ENCODE measurements at places on chromosomes 11 and 22.

DNA sequence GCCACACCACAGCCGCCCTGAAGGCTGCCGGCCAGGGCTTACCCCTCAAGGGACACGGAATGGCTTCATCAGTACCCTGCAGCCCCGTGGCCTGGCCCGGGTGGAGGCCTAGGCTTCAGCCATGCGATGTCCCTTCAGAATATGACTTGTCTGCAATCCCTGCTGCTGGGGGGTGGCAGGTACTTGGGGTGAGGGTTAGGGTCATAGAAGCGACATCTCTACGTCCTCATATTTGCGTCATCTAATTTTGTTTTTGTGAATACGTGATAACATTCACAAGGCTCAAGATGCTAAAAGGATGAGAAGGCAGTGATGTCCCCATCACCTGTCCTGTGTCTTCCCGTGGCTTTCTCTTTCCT, 6.4 kb downstream of the CCND1 start:
- DNase-seq, result no peak

- no peak for DNase-seq
Measured at GRCh38 chr11:42251984-42252383, 792.5 kb upstream of the LRRC4C start.

DNA sequence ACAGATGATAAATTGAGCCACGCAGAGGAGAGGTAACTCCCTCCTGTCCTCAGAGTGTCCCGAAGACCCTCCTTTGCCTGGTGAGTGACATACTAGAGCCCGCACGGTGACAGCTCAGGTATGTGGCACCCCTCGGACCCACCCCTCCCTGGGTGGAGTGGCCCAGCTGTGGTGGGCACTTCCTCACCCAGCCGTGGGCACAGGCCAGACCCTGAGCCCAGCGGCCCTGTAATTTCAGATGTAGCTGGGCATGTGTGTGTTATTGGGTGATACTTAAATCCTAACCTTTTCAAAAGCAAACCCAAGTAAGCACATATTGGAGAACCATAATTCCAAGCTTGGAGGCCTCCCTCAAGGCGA, 93.2 kb downstream of the WNT7B start:
- DNase-seq, result no peak

GRCh38 chr11:123235656-123236261, 40.7 kb upstream of the CLMP start:
- peak; percentile 53 for DNase-seq

DNA sequence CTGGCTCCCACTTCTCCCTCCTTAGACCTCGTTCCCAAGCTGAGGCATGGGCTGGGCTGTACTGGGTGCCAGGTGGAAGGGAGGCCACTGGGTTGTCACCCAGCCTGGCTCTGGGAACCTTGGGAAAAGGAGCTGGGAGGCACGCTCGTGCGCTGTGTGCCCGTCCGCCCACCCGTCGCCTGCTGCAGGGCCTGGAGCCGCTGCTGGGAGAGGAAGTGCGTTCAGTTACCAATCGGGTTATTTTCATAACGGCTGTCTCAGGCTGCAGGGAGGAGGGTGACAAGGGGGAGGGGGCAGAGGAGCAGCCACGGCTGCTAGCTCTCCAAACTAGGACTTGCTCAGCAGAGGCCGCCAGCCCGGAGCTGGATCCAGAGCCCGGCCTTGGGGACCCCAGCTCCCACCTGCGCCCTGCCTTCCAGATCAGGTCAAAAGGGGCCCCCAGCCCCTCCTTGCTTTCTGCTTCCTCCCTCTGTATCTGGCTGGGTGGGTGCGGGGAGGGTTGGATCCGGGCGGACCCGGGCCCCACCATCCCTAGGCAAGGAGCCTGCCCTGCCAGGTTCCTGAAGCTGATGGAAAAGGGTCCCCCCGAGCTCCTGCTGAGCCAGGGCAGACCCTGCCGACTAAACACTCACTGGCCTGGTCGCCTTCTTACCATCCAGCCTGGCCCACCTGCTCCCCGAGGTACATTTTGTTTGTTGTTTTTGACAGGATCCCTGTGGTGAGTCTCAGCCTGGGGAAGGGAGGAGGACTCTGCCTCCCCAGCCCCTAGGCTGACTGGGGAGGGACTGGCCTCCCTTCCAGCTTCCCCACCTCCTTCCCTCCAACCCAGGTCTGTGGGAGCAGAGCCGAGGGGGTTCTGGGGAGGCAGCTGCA, 14.3 kb downstream of the DGKZ start:
- no peak for DNase-seq

DNA sequence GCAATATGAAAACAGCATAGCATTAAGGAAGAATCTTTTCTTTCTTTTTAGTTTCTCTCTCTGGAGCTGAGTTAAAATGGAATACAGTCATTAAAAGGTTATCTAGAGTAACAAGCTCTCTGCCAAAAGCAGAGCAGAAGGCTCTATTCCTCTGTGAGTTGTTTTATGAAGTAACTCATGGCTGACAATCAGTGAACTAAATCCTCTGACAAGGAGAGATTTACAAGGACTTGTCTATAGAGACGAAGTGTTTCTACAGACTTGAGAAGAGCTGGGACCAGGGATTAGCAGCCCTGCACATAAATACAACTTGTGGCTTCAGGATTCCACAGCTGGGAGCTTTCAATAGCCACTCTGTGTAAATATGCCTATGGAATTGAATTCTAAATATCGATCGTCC, 192.5 kb upstream of the RAG2 start:
- DNase-seq, result no peak

GRCh38 chr22:37184816-37185541, 3.1 kb downstream of the C1QTNF6 start:
- DNase-seq, result no peak

GRCh38 chr11:35620795-35621194, 2.5 kb downstream of the FJX1 start:
- no peak for DNase-seq

DNA sequence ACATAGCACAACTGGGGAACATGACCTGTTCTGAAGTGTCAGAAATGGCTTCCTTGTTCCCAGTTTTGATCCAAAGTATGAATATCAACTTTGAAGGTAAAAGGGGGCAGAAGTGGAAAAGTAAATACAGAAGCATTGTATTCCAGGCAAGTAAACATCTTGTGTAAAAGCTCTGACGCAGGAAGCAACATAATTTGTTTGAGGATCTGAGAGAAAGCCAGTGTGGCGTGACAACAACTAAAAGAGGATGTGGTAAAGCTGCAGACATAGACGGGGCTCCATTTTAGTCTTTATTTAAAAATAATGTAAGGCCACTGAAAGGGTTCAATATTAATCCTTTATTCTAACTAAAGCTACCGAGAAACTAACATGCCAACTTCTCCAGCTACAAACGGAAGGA, 310.2 kb downstream of the DLG2 start:
- DNase-seq, result no peak

DNA sequence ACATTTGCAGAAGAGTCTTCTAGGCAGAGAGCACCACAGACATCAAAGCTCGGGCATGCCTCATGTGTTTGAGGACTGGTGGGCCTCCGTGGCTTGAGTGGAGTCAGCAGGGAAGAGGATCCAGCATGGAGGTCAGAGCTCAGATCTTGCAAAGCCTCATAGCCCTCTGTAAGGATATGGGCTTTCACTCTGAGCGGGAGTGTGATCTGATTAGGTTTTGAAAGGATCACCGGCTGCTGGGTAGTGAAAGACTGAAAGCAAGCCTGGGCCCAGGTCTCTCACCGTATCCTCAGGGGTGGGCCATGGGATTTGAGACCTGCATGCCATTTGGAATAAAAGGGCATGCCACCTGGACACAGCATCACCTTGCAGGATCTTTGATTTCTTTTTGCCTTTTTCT, 112.7 kb downstream of the TEAD1 start:
- no peak for DNase-seq

DNA sequence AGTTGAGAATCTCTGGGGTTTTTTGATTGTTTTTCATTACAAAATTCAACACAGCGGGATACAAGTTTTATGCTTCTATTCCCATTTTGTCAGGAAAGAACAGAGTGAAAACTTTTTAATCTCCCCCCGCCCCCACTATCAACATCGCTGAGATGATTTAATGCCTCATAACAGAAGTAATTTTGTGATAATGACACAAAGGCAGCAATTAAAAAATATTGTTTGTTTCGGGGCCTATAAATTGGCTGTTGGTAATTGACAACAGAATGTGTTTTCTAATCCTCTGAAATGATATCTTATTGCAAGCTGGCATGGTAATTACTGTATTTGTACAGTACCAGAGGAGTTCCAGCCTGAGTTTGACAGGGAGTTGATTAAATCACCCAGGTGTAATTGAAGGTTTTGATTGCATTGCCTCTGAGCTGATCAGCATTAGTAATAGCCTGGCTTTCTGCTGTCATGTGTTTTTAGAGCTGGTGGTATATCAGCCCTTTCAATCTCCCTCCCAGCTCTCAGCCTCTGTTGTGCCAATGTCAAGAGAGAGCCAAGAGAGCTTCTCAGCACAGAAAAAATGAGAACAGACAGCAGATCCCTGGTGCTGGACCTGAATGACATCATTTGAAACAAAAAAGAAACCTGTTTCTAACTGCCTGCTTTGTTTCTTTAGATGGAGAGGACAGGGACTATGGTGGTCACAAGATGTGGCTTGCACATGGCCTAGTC, 265.1 kb downstream of the FAM76B start:
- DNase-seq, result no peak

GRCh38 chr11:86515297-86516094, 140.8 kb downstream of the CCDC81 start:
- peak; percentile 80 for DNase-seq

DNA sequence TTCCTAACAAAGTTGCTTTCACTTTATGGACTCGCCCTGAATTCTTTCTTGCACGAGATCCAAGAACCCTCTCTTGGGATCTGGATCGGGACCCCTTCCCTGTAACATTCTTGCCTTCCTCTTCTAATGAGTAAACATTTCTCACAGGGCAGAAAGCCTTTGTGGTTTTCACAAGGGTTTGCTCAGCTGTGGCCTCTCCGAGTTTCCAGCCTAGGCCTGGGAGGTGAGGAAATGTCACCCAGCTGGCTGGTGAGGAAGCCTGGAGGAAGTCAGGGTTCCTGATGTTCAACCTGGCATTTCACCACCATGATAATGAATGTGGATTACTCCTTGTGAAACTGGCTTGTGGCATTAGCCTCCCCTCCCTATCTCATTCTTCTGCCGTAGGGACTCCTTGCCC, 224.9 kb downstream of the DSCAML1 start:
- DNase-seq, result no peak

DNA sequence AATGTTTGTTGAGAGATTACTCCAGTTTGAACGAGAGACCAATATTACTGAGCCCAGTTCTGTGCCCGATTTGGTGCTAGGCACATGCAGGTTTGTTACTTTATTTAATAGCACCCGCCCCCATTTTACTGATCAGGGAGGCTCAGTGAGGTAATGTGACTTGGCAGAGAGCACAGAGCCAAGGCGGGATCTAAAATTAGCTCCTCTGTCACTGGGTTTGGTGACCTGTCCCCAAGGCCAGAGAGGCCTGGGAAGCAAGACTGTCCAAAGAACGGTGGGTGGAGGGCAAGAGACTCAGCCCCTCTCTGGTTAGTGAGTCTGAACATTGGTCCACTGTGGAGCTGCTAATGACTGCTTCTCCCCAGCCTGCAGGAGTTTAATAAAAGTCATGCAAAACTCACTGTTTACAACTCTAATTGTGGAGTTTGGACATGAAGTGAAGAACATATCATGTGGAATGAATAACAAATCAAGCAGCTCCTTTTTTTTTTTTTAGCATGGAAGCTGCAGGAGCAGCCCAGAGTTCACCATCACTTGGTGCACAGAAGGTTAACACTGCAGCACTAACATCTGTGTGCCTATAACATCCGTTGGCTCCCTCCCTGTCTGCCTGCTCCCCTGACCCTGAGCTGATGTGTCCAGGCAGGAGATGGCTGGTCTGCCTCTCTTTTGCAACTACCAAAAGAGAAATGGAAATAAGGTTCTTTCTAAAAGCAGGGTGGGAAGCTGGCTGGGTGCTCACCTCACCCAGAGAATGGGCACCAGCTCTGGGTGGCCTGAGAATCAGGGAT, 39.0 kb downstream of the CSNK2A3 start:
- no peak for DNase-seq

GRCh38 chr11:111730871-111731591, 35.2 kb downstream of the PPP2R1B start:
- no peak for DNase-seq
